Psoas muscle (tissue), 8 donors: ENCODE measurements at places on chromosomes 2 and 18. TPM values are rescaled to one million over a fixed set of nuclear protein-coding genes. Genes with fewer than 3 reads are reported as not detected.

NR4A2 gene
- polyA plus RNA-seq, result 1.4 TPM

- no peak for DNase-seq
These were observed 47.4 kb downstream of the GREB1 start for GRCh38 chr2:11581124-11581796.

DNA sequence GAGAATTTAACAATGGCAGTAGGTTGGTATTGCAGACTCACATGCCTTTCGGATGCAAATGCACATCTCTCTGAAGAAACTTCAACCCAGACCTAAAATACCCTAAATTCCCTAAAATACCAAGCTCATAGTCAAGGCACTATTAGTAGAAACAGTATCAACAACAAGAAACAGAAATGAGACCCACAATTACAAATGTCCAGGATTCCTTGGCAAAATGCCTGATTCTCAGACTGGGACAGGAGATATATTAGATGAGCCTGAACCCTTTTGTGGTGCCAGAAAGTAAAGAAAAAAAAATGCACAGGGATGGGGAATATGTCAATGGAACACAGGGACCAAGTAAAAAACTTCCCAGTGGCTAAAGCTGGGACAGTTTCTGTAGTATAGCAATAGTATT is 77.2 kb downstream of the NAT8 start:
- DNase-seq, result no peak

FHOD3 gene
- polyA plus RNA-seq, result 5.4 TPM

- DNase-seq, result no peak
These were observed 31.9 kb downstream of the ADCY3 start for GRCh38 chr2:24888177-24888576.

THSD7B gene
- polyA plus RNA-seq, result 0.05 TPM

DNA sequence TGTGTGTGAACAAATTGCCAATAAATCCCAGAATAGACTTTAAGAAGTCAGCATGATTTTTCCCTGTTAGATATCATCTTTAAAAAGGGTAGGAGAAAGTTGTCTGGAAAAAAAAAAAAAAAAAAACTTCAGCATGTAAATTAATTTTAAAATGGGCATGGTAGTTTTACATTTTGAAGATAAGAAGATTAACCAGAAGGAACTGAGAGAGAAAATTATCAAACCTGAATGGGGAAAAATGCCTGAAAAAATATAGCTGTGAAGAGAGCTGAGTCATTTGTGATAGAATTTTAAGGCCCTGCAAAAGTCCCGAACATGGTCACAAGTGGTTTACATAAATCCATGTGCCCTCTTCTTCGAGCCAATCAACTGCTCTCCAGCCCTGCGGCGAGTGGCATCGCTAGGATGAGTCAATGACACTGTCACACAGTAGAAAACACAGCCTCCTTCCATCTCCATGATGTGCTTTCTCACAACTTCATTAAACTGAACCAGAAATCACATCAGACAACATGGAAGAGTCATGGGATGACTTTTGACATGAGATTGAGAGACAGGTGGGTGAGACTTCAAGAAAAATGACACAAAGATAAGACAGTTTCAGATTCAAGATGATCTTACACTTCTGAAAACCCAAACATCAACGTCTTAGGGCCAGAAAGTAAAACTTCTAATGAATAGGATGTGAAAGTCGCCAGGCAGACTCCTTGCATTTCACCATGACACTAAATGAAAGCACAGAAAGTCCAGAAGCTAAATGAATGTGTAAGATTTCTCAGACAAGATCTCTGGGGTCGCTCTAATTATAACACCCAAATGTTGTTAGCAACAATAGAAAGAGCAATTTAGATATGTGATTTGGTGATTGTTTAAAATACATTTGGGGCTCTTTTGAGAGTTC is 273.0 kb upstream of the ID2 start:
- DNase-seq, result no peak

- DNase-seq, result no peak
These were observed 3.6 kb downstream of the TMEM177 start for GRCh38 chr2:119682578-119682977.

DNA sequence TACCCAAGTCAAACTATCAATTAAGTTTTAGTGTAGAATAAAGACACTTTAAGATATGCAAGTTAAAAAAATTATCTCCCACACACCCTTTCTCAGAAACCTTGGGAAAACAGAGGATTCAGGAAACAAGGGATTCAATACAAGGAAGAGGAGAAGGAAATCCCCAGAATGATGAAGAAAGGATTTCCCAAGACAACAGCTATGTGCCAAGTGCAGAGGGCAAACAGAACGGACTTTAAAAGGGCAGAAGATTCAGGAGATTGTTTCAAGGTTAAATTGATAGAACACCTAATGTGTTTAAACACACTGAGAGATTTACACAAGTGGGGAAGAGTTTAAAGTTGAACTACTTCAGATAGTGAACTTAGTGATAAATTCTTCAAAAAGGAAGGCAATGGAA is 71.5 kb upstream of the EPAS1 start:
- DNase-seq, result no peak

- DNase-seq, result no peak
These were observed 333.7 kb upstream of the FANCL start for GRCh38 chr2:58574873-58575272.

DNA sequence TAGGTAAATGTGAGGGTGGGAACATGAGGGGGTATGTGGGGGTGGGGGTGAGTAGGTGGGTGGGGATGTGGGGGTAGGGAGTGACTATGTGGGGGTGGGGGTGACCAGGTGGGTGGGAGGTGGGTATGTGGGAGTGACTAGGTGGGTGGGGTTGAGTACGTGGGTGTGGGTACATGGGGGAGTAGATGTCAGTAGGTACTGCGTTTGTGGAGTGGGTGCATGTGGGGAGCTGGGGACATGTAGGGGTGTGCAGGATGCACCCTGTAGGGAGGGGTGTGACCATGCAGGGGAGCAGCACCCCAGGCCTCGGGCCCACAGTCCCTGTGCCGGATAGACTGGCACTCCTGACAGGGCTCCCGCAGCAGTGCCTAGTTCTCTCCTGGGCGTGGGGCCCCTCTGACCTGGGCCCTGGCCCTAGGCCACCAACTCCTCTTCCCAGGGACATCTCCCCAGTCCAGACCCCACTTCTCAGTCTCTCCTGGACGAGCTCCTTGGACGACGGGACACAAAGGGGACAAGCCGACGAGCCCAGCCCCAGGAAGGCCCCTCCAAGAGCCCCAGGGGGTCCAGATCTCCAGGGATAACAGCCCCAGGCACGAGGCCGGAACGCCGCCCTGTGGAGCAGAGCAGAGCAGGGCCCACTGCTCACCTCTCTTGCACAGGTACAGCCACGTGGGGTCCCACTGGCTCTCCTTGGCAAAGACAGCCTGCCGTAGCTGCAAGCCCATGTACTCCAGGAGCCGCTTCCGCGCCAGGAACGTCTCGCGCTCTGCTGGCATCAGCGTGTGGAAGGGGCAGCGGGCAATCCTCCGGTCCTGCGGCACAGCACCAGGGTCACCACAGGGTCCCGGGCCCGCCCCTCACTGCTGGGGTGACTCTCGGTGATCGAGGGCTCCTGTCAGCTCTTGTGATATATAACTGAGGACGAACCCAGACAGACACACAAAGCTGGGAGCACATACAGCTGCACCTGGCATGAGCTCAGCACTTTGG is 58.2 kb downstream of the ANKMY1 start:
- DNase-seq, result no peak

RFX8 gene
- not detected for polyA plus RNA-seq

GRCh38 chr2:217669831-217670230 is 333.0 kb downstream of the TNS1 start:
- DNase-seq, result no peak

DNA sequence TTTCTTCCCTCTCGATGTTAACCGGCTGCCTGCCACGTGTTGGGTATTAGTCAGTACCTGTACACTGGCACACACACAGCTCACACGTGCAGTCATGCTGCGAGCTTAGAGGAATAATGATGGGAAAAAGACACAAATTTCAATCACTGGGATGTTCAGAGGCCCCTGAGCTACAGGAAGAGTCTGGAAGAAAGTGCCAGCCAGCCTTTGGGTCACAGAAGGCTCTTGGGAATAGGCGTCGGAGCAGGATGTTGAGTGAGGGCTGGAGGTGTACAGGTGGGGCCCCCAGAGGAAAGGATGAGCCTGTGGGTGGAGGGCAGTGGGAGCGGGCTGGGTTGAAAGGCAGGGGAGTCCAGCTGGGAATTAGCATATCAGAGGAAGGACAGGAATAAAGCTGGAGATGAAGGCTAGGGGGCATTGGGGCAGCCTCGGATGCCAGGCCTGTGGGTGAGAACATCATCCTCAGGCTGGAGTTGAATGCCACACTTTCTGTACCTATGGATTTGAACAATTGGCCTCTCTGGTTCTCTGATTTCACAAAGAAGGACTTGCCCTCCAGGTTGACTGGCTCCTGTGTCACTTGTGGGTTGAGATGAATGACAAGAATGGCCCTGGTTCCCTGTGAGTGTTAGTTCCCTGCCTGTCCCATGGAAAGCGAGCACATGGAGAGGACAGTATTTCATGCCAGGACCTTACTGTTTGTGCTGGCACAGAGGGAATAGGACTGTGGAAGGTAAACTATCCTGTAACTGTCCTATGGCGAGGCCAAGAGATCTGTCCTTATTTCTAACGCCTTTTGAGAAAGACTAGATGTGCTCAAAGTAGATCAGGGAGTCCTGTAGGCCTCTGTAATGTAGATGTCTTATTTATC is 40.6 kb downstream of the GREB1 start:
- no peak for DNase-seq

GRCh38 chr2:60502144-60502543 is 51.3 kb downstream of the BCL11A start:
- no peak for DNase-seq

PJVK gene
- 1.5 TPM for polyA plus RNA-seq

CHRND gene
- 12.5 TPM for polyA plus RNA-seq

GRCh38 chr2:98157557-98157956 is 70.6 kb downstream of the VWA3B start:
- no peak for DNase-seq

GRCh38 chr2:223970343-223971128 is 13.3 kb downstream of the MRPL44 start:
- DNase-seq, result no peak

GRCh38 chr18:12315911-12316310 is 7.9 kb downstream of the TUBB6 start:
- no peak for DNase-seq

DNA sequence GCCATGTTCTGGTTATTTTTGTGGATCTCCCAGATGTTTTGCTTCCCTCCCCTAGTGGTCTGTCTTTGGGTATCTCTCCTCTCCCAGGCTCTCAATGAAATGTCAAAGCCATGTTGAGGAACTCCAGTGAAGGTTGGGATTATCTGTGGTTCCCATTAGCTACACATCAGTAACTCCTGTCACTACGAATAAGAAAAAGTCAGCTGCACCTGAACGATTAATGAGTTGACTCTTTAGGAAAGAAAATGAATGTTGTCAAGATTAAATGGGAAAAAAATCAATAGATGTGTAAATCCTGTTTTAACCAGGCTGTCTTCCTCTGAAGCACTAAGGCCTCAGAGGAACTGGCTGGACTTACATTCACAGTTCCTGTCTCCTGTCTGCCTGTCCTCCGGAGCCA is 94.0 kb upstream of the DAPL1 start:
- DNase-seq, result no peak

DNA sequence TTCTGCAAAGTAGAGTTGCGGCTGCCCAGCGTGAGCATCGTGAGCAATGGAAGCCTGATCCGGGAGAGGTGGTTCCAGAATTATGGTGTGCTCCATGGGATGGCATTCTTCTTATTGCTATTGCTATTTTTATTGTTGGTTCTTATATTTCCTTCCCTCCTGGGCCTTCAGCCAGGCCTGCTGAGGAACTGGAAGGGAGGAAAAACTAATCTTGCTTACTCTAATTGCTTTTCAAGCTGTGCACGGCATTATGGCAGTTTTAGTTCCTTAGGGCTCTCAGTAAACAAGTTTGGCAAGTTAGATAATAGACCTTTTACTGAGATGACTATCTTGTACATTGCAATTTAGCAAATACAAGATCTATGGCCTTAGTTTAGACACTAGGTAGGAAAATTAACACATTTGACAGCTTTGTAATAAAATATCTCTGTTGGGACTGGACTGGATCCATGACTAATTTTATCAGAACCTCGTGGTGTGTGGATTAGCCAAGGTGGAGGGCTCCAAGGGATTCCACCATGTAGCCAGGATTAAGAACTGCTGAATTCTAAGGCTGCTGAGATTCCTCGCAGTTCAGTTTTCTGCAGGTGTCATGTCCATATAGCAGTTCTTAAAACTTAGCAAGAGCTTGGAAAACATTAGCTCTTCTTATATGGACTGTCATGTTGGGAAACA is 6.0 kb downstream of the RSAD2 start:
- DNase-seq, result no peak
